ENCODE measurements at places on chromosomes 6 and 20.

DNA sequence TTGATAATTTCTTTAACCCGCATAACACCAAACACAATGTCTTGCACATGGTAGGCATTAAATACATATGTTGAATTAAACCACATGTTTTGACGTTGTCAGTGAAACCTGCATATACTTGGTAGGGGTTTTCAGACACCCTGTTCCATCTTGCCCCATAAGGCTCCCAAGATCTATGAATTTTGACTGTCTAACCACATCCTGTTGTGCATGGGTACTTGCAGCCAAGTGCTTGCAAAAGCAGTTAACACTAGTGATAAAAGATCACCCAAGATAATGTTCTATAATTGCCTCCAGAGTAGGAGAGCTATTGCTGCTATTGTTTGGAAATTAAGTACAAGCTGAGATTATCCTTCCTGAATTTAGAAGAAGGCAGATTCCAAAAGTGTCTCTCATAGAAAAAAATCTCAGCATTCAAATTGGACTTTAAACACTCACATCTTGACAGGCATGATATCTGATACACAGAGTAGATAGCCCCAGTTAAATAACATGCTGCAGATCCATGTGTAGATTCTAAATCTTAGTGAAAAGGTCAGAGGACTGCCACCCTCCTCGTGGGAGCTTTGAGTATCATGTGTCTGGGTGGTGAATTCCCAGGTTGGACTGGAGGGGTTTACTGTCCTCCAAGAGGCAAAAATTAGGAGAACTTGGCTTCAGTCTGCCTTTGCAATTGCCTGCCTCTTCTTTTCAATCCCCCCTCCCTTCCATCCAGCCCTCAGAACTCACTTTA is 25.8 kb upstream of the CCN6 start:
- DNase-seq, result peak; percentile 81

DNA sequence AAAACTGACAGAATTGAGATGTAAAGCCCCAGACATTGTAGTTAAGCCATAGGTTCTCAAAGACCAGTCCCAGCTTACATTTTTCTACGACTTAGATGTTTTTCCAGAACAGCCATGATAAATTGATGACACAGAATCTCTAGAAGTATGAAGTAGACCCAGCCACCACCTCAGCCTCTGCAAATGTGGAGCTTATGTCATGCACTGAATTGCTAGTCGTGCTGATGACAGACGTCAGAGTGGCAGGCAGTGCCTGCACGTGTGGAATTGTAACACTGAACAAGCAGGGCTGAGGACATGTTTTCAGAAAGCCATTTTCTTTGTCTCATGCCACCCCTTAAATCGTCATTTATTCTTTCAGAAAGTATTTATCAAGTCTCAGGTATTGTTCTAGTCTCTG is 72.4 kb upstream of the TMEM181 start:
- DNase-seq, result no peak

GRCh38 chr20:17710379-17711266 is 10.9 kb downstream of the BANF2 start:
- DNase-seq, result no peak

- no peak for DNase-seq
Observed at GRCh38 chr6:50661636-50662035, 51.7 kb upstream of the TFAP2D start.

- no peak for DNase-seq
Observed at GRCh38 chr20:37311710-37312355, 22.4 kb downstream of the MANBAL start.

DNA sequence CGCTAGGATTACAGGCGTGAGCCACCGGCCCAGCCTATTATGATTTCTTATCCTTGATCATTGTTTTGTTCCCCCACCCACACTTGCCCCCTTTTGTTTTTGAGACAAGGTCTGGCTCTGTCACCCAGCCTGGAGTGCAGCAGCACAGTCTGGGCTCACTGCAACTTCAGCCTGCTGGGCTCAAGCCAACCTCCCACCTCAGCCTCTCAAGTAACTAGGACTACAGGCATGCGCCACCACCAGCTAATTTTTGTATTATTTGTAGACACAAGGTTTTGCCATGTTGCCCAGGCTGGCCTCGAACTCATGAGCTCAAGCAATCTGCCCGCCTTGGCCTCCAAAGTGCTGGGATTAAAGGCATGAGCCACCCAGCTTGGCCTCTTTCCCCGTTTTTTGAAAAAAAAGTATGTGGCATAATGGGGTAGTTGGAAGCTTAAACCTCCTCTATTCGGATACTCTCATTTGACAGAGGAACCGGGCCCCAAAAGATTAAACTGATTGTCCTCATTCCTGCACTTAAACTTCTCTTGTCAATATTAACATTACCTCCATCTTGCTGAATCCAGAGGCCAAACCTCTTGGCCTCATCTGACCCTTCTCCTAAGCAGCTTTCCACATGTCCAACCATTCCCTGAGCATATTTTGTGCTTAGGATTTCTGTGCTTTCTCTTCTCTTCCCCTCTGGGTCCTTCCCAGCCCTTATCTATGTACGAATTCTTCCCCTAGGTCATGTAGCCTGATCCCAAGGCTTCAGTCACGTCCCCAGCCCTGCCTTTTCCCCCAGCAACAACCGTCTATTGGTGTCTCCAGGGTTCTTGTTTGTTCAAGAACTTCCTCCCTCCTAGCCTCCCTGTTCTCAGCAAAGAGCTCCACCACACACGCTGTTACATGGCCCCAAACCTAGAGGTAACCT is 6.1 kb upstream of the EZR start:
- no peak for DNase-seq

- DNase-seq, result no peak
Observed at GRCh38 chr6:98094696-98095095, 739.7 kb upstream of the POU3F2 start.

GRCh38 chr6:91298543-91299145 is 711.8 kb upstream of the MAP3K7 start:
- DNase-seq, result no peak

- DNase-seq, result no peak
Observed at GRCh38 chr6:21245488-21245887, 348.1 kb upstream of the SOX4 start.
